Transverse colon (tissue), 4 donors: ENCODE measurements at places on chromosomes 5 and 9. TPM values are rescaled to one million over a fixed set of nuclear protein-coding genes. Genes with fewer than 3 reads are reported as not detected.
A peak's percentile ranks its signal among the peaks of the same experiment; 100 is the strongest.

DNA sequence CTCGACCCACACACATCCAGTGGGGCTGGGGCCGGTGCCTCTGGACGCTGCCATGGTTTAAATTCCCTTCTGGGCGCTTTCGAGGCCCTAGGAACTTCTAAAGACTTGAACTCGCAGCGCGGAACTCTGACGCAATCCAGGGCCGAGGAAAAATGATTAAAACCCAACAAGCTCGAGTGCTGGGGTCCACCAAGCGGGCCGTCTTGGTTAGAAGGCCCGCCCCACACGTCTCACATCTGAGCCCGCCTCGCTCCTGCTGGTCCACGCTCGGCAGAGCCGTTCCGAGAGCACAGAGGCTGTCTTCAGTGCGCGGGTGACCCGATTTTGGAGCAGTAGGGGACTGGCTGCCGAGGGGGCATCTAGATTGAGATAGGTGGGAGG is 1.5 kb downstream of the CRHBP start:
- DNase-seq, result no peak

FBXW2 gene
- total RNA-seq, result 47.1 TPM

- peak; percentile 14 for DNase-seq
Measured at GRCh38 chr5:36444582-36445418, 143.1 kb upstream of the RANBP3L start.

DNA sequence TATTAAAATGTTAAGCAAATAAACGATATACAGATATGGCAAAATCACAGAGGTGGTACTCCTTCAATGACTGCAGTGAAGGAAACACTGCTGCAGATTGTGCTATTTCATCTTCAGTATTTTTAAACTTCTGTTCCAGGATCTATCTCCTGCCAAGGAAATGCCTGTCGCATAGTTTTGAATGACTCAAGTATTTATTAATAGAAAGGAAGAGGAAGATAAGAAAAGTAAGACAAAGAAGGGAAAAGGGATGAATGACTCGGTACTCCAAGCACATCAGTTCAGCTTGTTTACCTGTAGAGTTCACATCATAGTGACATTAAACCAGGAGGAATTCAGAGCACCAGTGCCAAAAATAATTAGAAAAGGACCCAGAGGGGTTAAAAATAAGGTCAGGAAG is 5.1 kb upstream of the GPX8 start:
- DNase-seq, result no peak

KYAT1 gene
- total RNA-seq, result not detected

DNA sequence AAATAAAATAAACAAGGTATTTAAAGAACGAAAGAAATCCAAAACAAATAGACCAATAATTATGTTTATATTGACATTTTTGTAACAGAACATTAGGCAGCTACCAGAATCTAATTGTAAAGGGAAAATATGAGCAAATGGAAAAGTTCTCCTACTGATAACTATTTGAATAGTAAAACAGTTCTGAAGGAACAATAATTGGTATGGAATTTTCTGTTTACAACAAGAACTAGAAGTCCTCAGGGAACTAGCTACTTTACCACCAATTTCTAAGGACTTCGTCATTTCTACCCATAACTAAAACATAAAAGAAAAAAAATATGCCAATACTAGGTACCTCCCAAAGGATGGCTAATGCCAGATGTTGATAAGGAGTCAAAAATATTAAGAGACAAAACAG is 58.5 kb downstream of the AP3B1 start:
- no peak for DNase-seq

ZNF367 gene
- not detected for total RNA-seq

DNA sequence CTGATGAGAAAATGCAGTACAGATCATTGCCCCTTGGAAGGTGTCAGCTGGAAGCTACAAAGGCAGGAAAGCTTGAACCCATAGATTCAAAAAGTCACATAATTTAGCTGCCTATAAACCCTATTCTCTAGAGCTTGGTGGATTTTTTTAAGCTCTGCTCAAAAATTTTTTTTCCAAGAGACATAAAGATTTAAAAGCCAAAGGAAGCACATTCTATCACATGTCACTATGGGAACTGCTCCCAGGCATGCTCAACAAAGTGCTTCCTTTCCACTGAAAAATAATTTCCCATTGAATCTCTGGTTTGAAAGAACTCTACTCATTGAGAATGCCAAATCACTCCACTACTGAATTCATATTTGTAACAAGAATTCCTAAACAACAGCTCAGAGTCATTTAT is 419.8 kb downstream of the CETN3 start:
- no peak for DNase-seq

DNA sequence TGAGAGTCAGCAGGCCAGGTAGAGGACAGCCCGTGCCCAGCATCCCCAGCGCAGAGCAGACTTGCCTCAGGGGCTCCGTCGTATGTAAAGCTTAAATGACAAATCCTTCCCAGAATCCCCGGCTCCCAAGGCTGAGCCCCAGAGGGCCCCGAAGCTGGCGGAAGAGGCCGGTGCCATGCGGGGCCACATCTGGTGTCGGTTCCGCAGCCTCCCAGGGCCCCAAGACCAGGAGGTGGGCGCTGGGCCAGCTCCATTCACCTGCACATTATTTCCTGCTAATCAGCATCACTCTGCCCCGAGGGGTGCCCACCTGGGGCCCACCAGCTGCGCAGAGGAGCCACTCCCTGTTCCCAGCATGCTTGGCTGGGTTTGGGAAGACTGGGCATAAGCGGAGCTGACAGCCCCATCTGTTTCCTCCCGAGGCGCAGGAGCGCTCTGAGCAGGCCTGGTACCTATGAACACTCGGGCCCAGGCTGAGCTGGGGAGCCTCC is 124.0 kb upstream of the PPP1R26 start:
- no peak for DNase-seq

FBXL17 gene
- 99.5 TPM for total RNA-seq

DNA sequence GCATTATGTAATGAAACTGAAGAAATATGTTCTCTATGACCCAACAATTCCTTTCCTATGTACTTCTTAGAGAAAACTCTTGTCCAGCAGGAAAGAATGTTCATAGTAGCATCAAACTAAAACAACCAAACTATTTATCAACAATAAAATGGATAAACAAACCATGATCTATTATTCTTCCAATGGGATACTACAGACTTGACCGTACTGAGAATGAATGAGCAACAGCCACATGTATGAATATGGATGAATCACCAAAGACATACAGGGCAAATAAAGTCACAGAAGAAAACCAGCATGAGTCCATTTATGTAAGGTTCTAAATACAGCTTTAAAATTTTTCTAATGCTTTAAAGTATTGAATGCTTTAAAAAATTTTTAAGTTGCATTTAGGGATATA is 73.6 kb upstream of the SUSD1 start:
- no peak for DNase-seq

DNA sequence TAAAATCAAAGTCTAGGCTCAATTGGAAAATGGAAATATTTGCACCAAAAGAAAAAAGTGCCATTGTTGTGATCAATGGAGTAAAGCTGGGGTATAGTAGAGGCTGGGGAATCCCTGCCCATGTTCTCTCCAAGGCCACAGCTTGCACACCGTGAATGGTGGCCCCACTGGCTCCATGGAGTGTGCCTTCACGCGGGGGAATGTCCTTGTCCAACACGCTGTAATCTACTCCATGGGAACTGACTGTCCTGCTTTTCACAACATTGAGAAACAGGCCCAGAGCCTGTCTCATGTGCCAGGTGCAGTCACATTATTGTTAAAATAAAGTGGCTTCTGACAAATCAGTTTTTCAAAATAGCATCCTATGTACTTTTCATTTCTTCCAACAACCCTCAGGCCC is 33.1 kb upstream of the ITGA2 start:
- no peak for DNase-seq
